ENCODE measurements at places on chromosomes 6 and 20.
A peak's percentile ranks its signal among the peaks of the same experiment; 100 is the strongest.

DNA sequence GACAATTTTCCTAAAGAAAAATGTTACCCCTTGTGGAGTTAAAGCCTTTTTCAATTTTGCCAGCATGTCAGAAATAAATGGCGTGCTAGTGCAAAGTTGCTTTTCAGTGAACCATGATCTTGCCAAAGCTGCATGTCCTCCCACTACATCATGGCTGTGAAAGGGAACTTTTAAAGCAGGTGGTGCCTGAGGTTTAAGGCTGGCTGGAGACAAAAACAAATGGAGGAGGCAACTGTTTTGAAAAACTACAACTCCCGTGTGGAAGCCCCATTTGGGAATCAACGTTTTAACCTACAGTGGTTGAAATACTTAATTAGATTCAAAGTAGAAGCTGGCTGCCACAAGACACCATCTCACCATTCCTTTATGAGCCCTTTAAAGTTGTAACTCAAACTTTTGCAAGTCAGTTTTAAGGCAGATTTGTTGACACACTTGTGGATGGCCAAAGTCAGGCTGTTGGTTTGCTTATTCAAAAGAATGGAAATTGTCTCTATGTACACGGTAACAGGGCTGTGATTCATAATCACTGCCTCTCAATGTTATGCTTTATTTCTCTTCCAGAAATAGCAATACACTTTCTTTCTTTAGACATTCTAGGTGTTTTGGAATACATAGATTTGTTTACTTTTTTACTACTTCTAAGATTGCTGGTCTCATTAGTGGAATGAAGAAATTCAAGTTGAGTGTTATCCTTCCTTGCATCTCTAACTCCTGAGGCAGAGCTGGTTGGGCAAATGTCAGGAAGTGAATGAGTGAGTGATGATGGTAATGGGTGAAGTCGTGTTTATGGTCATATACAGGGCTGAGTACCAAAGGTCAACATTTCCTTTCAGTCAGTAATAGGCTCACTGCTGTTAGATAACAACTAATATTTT, 196.4 kb upstream of the GMDS start:
- DNase-seq, result no peak

DNA sequence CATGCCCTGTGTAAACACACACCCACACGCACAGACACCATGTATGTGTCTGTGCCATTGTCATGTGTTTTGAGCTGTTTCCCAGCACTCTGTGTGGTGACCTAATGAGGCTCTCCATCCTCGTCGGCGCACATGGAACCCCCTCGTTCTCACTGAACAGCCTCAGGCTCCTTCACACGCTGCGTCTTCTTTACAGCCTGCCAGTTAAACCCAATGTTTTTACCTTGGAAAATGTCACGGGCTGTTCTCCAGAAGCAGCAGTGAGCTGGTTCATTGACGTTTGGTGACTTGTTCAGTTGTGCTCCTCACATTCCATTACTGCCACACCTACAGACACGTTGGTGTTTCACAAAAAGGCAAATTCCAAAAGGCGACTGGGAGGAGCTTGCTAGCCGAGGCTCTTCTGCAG, 201.0 kb upstream of the FOXQ1 start:
- DNase-seq, result no peak

- DNase-seq, result no peak
Measured at GRCh38 chr20:36251426-36251825, 15.1 kb downstream of the AAR2 start.

DNA sequence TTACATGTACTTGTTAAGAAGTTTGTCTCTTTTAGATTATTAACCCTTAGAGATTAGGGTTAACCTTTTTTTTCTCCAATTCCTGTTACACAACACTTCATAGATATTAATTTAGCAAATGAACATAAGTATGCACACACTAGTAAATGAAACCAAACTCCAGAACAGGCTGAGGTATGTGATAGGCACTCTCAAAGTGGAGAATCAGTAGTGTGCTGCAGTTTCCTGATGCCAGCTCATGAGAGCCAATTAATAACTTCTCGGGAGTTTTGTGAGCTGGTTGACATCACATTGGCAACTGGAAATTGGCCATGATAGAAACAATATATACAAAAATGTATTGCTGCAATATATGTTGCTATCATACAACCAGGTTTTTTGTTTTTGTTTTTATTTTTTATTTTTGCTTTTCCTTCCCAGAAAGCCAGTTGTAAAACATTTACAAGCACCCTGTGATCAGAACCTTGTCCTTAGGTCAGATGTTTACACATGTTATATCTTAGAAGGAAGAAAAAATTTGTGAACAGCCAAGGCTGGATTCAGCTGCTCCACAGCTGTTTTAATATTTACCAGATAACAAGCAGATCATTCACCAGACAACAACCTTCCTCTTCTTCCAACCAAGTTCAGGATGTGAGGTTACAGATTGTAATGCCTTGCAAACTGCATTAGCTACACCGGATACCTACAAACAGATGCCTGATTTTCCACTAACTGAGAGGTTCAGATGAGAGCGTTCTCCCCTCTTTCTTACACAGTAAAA, 42.4 kb upstream of the ECHDC1 start:
- no peak for DNase-seq

DNA sequence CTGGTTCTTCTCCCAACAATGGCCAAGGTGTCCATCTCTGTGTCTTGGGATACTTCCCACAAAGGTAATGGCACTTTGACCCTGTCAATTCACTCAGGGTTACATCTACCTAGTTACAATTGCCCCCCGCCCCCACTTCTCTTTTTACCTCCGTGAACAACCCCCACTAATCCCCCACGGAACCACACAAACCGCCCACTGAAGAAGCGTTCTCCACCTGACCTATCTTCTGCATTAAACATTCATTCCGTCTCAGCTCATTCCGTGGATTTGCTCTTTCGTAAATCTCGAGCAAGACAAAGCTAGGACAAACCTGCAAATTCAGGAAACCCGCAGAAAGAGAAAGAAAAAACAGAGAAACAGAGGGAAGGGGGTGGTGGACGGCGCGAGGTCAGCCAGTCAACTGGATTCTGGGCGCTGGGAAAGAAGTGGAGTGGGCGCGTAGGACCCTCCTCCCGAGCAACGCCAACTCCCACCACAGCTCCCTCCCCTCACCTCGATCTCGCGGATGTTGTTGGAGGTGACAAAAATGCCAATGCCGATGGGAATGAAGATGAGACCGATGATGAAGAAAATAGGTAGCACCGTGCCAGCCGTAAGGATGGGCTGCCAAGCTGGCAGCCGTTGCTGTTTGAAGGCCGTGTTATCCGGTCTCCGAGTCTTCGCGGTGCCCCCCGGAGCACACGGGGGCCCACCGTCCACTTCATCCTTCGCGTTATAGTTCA, 523 bp downstream of the TMEM30A start:
- DNase-seq, result peak; percentile 65

- DNase-seq, result no peak
Measured at GRCh38 chr6:140181876-140182275, 807.4 kb upstream of the CITED2 start.

- DNase-seq, result no peak
Measured at GRCh38 chr6:169194737-169195136, 58.9 kb downstream of the THBS2 start.

DNA sequence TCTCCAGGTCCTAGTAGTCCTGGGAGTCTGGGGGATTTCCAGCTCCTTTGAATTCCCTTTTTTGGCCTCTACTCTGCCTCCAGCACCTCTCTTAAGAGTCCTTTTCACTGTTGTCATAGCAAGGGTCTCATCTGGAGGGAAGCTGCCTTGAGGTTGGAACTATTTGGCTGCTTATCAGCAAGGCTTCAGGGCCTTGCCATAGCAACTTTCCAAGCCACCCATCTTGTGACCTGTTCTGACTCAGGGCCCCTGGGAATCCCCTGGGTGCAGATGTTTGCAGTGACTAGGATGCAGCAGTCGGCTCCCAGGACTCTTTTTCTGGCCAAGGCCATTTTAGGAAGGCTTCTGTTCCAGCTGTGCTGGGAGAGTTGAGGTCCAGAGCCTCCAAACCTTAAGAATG, 12.4 kb downstream of the PKIG start:
- no peak for DNase-seq

- DNase-seq, result peak; percentile 31
Measured at GRCh38 chr6:5036269-5036668, 32.4 kb upstream of the RPP40 start.

DNA sequence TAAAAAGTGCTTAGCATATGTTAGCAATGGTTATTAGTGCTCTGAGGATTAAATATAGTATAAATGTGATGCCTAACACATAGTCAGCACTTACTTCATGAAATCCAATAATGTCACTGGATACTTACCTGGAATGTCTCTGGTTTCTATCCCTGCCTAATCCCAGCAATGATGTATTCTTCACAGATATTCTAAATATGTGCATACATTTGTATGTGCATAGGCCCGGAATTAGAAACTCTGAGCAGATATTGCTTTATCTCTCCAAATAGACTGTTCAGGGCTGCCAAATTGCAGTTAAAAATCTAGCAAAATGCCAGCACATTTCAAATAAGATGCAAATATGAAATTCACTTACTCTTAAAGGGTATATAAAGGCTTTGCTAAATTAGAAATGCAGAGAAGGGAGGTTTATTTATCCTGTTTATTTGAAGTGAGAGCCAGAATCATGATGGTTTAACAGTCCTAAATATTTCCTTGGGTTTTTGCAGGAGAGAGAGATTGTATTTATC, 81.3 kb downstream of the SAMD5 start:
- DNase-seq, result no peak

- DNase-seq, result no peak
Measured at GRCh38 chr6:1346558-1347091, 34.7 kb downstream of the FOXQ1 start.

- no peak for DNase-seq
Measured at GRCh38 chr6:116497113-116497676, 14.2 kb upstream of the CALHM5 start.
